Activated gamma-delta T cell (primary cell): ENCODE measurements at places on chromosomes 2 and 18.

DNA sequence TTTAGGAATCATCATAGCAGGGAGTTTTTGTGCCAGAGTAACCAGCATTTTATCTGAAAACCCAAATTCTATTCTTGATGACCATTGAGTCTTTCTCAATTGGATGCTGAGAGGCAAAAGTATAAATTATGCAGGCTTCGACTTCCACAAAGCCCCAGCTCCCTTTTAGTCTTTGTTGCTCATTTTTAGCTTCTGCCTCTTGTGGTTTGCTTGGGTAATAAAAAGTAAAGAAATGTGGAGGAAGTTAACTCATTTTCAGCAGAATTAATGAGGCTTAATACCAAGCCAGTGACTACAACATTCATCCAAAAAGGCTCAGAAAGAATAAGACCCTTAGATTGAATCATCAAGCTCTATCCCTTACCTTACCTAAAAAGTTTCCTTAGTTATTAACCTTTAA is 18.6 kb downstream of the ERMN start:
- DNase-seq = no peak

DNA sequence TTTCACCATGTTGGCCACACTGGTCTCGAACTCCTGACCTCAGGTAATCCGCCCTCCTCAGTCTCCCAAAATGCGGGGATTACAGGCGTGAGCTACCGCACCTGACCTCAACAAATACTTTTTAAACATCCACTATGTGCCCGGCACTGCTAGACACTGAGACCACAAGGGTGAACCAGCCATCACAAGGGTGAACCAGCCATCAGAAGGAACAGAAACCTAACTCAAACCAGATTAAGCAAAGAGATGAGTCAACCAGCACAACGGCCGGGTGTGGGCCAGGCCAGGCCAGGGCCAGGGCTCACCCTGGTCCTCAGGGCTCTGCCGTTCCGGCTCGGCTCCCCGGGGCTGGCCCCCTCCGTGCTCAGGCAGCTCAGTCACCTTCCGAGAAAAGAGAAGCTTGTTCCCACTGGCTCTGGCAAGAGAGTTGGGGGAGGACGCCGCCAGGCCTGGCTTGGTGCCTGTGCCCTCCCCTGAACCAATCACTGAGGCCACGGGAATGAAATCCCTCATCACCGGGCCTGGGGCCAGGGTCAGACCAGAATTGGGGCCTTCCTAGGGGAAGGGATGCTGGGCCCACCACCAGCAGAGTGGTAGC is 4.4 kb downstream of the TEX44 start:
- DNase-seq = no peak

- DNase-seq = no peak
Measured at GRCh38 chr18:54647176-54647575, 56.1 kb downstream of the DYNAP start.

DNA sequence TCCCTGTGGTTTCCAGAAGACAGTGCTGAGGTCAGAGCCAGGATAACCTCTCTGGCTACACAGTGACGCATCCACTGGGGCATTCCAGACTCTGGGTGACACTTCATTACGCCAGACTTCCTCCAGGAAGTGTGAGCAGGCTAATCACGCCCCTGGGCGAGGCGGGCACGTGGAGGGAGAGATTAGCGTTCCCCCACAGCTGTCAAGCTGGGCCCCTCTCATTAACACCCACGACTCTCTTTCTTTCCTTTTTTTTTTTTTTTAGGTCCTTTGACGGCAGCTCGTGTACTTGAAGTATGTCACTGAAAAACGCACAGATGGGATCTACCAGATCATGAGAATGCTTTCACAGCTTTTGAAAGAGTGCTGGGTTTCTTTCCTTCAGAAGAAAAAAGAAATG is 274.6 kb downstream of the AFF3 start:
- DNase-seq = no peak

DNA sequence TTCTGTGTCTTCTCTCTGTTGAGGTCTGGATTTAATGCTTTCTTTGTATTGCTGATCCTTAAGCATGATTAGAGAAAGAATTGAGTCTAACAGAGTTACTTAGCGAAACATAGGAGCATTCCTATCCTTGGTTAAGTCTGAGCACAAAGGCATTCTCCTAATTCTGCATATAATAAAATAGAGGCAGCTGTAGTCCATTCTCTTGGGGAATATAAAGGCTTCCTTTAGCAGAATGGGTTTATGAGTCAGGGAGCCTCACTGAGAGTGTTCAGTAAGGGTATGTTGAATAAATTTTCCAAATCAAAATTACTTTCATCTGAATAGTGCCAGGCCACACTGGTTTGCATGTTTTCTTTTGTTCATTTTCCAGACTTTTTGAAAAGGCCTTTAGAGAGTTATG is 101.5 kb downstream of the GALNT1 start:
- DNase-seq = no peak

- no peak for DNase-seq
Measured at GRCh38 chr2:149814049-149814448, 226.5 kb upstream of the MMADHC start.

DNA sequence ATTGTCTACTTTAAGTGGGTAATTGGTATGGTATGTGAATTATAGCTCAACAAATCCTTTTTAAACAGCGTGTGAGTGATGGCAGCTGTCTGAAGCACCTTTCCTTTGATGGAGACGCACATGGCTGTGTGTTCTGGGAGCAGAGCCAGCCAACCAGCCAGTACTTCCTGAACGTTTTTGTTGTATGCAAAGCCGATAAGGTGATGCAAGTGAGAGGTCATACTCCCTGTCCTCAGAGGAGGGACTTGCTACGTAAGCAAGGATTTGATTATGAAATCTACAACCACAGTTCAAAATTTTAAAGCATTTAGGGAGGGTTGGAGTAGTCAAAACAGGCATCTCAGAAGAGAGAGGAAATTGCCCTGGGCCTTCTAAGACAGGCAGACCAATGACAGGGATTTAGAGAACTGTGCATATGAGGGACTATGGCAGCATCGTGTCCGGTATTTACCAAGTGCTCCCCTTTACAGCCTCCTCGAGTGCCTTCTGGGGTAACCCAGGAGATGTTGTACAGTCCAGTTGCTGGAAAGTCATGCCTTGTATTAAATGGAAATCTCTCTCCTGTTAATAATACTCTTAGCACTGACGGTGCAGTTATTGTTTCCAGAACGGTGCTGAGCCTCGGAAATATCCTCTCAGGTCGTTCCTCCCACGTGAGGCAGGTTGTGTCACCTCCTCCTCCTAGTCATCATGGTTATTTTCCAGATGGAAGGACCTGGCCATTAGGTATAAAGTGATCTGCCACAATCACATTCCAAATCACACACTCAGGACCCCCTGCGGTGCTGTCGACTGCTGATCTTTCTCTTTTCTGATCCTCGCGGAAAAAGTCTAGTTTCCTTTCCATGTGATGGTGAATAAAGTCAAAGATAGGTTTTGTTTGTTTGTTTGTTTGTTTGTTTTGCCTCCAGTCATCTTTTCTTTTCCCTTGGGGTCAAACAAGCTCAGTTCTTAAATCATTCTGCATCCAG is 28.4 kb downstream of the ARHGEF4 start:
- DNase-seq = no peak

DNA sequence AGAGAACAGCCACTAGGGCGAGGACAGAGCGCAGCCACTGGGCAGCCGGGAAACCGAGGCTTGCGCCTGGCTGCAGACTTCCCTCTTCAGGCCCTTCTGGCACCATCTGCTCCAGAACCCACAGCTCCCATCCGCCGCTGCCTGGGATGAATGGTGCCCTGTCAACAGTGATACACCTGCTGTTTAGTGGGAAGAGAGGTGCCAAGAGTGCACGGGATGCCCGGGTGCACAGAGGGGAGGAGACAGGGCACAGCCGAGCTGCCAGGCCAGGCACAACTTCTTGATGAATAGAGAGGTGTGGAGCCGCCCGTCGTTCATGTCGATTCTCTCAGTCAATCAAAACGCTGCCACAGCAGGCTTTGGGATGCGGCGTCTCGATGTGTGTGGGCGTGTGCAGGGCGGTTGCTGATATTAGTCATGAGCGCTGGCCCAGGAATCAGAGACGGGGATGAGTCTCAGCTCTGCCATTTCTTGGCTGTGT is 39.5 kb downstream of the RRM2 start:
- DNase-seq = no peak

DNA sequence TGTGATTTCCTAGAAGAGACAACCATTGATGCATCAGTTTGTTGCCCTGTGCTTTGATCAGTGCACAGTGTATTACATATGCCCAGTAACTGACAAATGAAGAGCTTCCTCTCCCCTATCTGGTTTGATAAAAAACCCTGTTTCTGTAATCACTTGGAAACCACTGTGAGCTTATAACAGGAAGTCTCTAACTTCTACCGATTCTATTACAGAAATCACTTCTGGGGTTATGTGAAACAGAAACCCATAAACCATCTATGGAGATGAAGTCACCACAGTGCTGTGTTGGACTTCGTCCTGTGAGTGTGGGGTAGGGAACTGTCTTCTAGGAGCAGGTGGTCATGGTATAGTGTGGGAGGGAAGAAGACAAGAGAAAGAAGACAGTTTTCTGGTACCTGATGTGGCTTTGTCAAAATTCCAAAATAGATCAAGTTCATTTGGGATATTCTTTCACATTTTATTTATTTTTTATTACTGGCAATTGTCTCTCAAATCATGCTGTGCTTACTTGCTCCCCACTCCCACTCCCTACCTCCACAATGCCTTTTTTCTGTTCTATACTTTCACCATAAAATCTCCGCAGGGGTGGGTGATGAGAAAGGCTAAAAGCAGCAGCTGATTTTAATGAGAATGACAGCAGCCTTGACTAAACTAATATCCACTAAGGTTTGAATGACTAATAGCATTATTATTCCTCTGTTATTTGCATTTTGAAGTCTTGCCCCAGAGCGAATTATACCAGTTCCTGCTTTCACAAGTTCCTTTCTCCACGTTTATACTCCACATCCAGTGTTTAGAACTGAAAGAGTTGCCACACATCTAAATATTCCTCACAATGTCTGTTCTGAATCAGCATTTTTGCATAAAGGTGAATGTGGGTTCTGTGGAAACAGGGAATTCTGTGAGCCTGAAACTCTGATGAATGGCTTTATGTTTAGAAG is 41.7 kb upstream of the RND3 start:
- no peak for DNase-seq

GRCh38 chr2:54047658-54048057 is 67.8 kb upstream of the ACYP2 start:
- no peak for DNase-seq

GRCh38 chr18:778194-778927 is 33.7 kb downstream of the YES1 start:
- no peak for DNase-seq

DNA sequence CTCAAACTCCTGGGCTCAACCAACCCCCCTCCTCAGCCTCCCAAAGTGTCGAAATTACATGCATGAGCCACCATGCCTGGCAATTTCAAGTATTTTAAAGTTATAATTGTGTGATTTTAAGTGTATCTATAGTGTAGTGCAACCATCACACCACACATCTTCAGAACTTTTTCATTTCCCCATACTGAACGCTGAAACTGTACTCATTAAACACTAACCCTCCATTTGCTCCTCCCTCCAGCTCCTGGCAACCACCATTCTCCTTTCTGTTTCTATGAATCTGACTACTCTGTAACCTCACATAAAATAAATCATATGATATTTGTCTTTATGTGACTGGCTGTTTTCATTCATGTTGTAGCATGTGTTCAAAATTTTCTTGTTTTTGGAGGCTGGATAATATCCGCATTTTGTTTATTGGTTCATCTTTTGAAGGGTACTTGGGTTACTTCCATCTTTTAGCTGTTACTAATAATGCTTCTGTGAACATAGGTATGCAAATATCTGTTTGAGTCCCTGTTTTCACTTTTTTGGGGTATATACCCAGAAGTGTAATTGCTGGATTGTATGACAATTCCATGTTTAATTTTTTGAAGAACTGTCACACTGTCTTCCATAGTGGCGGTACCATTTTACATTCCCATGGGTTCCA is 188.2 kb downstream of the PLCL1 start:
- DNase-seq = no peak

DNA sequence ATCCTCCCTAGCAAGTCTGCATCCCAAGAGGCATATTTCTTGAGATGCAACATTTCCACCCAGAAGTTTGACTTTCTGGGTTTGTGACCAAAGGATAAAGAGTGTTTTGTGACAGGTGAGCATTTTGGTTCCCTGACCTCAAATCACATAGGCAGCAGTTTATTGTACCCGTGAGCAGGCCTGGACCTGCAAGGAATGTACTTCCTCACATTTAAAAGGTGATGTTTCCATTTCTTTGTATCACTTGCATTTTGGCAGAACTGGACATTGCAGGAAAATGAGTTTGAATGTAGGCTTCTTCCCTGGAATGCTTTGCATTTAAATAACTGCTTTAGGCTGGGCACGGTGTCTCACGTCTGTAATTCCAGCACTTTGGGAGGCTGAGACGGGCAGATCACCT is 160.7 kb downstream of the ALPK2 start:
- no peak for DNase-seq

GRCh38 chr2:233267516-233268245 is 16.2 kb downstream of the ATG16L1 start:
- no peak for DNase-seq

DNA sequence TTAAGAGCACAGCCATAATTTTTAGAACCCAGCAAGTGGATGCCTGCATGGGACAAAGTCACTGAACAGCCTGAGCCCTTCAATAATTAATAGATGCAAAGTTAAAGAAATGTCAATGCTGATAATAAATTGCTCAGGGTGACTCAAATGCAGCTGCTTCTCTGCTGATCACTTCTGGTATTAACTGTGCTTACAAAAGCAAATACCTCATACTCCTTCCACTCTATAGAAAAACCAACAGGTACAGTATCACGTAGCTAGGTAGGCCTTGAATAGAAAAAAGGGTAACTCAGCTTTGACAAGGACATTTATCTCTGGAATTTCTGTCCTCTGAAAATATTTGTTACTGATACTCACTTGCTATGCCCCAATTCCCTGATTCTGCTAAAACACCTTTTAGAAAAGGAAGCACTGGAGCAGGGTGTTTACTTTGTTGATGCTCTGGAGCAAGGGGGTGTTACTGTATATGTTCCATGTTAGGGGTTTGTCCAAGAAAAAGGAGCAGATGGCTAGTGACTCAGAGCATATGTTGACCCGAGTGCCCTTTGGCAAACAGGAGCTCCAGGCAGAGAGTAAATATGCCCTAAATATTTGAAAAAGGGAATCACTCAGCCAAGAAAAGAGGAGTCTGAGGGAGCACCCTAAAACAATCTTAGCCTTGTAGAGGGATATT is 59.1 kb upstream of the RTN4 start:
- no peak for DNase-seq

GRCh38 chr2:47086571-47086970 is 68.5 kb downstream of the STPG4 start:
- no peak for DNase-seq

DNA sequence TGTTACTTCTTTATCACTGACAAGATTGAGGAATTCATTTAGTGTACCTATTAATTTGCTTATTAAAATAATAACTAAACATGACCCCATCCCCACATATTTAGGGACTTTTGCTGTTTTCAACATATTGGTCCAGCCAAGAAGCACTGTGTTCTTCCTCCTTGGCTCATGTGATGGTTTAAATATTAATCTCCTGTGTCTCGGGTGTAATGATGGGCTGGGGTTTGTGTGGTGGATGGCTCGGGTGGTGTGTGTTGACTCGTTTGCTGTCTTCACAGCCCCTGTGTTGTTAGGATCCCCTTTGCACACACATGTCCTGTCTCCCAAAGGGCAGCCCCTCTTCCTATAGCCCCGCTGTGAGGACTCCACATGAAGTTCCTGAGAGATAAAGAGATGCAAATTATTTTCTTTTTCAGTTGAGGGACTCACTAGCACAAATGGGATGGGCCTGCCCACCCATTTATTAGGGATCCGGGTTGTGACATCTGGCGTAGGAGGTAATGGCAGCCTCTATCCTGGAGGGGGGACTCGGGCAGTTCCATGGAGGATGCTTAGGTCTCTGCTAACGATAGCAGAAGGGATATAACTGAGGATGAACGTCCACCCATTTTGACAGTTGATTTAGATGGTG is 53.4 kb downstream of the FHOD3 start:
- no peak for DNase-seq
